ENCODE measurements at places on chromosomes 2 and 18. TPM values are rescaled to one million over a fixed set of nuclear protein-coding genes. Genes with fewer than 3 reads are reported as not detected.

TTC21B gene
- 9.0 TPM for total RNA-seq

ACTR3 gene
- 272 TPM for total RNA-seq

DCDC2C gene
- total RNA-seq: not detected

ALKAL2 gene
- total RNA-seq: not detected

STARD7 gene
- 134 TPM for total RNA-seq

PLEKHA3 gene
- total RNA-seq: 17.0 TPM

ITGB6 gene
- 1.6 TPM for total RNA-seq

ACMSD gene
- total RNA-seq: not detected

DNA sequence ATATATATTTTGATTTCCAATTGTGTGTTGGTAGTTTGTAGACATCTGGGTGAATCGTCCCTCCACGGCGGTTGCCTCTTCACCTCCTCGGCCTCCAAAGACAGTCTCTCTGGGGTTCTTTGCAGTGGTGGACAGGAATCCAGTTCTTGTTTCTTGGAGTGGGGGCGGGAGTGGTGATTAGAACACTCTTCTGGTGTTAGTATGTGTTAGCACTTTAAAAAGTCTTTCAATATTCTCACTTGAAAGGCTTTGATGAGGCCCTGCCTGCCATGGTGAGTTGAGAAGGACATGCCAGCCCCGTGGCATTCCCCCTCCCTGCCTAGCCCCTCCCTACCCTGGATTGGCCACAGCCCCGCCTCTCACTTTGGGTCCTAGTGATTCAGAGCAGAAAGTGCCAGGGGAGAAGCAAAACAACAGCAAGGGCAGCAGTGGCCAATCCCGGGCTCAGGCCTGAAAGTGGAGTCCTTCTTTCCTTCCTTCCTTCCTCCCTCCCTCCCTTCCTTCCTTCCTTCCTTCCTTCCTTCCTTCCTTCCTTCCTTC lies 316.8 kb upstream of the HS6ST1 start:
- no peak for DNase-seq

DNA sequence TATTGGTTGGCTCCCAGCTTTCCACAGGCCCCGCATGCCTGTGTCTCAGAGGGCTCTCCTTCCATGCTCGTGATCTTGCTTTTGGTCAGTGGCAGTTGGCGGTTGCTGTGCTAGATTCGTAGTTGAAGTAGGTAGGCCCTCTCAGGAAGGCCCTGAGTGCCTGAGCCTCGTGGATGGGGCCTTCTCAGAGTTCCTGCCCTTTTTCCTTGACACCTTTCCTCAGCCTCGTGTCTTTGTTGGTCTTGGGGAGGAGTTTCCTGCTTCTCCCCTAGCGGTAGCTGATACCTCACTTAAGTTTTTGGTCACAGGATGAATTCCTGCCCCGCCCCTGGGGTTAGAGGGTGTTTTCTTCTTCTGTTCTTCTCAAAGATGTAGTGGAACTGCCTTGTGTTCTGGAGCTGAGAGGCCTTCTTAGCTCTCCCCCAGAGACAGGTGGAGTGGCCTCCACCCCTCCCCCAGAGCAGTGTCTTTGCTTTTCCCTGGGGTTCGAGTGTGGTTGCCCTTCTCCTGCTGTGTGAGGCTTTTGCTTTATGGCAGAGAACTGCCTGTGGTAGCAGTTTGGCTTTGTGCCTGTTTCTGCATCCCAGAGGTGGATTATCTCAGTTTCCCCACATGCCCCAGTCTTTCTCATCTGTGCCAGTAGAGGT lies 94.8 kb downstream of the ZNF407 start:
- no peak for DNase-seq

DNA sequence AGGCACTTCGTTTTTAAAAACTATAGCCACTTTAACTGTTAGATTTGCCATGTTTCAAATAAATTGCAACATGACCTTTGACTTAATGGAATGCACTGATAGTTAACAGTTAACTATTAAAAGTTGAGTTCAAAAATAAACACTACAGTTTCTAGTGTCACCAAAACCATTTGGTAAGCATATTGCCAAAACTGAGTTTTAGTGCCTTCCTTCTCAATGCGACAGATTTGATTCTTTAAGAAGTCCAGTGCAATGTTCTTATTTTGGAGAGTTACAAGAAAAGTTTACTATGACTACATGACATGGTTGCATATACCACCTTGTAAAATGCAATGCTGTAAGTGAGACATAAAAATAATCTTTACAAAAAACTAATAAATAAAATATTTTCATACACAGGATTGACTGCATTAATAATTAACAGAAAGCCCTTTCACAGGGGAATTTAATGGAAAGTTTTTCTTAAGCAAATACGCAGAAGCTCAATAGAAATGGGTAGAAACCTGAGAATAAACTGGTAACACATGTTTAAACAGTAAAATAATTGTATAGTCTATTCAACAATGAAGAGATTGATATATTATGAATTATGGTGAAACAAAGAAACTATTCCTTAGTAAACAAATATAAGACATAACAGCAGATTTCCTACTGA lies 53.8 kb downstream of the GRB14 start:
- no peak for DNase-seq

DNA sequence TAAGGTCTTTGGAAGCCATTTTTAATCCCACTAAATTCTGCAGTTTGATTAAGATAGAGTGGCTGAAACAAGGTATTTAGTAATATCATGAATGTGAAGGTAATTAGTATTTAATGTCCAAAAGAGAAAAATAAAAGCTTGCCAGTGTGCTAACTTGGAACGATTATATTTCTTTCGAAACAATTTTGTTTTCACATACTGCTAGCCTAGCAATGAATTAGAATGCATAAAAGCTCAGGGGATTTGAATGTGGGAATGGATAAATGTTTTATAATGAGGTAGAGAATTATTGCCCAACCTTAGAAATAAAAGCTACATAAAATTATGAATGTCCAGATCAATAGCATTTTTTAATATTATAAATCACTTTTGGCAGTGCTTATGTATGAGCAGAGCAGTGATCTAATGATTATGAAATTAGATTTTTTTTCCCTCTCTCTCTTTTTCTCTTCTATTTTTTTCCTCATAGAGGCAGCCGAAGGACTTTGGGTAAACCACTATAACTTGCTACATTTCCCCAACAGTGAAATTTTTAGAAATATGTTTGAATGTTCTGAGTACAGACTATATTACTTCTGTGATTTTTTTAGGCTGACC lies 75.5 kb downstream of the PLCL1 start:
- DNase-seq: no peak

DNA sequence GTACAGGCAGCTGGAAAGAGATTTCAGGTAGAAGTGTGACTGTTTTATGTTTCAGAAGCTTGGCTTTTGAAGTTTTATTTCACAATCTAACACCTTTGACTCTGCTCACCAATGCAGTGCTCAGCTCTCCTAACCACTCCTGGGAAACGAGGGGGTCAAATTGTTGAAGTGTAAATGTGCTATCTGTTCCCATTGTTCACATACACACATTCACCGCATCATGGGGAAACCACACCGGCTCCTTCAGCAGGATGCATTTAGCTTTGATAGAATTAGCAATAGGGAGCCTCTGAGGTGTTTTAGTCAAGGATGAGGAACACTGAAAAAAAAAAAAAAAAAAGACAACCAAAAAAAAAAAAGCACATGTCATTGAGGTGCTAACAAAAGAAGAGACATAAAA lies 13.4 kb upstream of the DLGAP1 start:
- DNase-seq: no peak

DNA sequence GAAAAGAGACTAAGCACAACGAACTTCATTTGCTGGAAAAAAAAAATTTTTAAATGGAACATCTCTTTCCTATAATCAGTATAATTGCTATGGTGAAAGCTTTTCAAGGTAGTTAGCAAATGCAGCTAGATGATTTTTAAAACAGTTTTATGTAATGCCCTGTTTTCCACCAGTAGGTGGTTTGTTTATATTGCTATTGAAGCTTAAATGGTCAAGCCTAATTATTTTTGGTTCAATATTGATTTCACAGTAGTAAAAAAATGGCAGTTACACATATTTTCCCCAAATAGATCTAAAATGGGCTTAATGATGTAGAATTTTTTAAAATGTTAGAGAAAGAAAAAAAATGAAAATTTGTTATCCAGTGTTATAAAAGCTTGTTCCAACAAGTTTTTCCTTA lies 70.2 kb downstream of the CDH19 start:
- DNase-seq: no peak

DNA sequence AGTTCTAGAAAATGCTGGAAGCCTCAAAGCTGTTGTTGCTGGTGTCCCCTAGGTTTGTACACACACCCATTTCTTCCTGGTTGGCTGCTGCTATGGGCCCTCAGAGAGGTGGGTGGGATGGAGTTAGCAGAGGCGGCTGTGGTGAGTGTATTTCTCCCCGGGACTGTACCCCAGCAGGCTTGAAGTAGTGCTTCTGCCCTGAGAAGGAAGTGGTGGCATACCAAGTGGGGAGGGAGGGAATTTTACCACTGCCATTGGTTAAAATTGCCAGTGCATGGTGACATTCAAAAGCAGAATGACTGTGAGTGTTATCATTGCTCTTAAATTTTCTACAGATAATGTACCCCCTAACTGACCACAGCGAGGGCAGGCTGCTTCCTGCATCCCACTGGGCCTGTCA lies 125.6 kb upstream of the CAPN13 start:
- no peak for DNase-seq

DNA sequence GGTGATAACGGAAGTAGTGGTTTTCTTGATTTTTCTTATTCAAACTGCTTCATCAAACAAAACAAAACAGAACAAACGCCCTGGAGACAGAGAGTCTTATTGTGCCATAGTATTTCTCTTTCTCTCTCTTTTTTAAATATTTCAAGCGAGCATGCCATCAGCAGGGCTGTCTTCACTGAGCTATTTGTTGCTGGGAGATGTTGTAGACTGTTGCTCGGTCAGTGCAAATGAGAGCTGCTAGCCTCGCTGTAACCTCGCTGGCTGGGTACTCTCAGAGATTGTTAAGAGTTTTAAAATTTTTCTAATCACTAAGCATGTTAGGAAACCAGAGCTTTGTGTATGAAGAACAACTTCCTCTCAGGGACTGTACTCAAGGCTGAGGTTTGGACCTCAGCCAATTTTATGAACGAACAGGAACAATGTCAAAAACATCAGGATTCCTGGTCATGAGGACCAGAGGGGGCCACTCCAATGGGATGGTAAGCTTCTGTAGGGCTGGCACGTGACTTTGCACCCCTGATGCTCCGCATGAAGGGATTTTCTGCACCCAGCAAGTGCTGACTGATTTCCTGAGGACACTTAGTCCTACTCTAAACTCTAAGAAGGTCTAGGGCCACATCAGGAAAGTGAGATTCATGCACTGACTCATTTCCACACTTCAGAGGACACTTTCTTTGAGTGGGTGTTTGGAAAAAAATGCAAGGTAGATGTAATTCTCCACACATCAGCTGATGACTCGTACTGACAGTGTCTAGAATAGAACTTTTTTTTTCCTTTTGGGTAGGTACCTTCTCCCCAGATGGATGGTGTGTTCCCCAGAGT lies 59.8 kb upstream of the IL1R1 start:
- DNase-seq: peak; percentile 84

GRCh38 chr2:16434393-16434792 lies 231.2 kb downstream of the CYRIA start:
- DNase-seq: no peak

DNA sequence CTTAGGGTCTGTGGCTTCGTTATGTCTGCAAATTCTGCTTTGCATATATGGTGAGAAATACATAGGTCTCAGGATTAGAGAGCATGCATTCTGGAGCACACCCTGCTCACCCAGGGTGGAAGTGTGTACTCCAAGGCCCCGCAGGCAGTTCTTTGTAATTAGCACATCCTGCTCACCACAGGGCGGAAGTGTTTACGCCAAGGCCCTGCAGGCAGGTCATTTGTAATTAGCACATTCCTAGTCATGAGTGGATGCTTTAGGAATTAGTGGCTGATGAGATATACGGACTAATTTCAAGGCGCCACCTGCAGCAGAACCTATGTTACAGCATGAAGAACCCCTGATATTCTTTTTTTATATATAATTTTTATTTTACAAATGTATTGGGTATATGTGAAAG lies 4.2 kb downstream of the ALLC start:
- DNase-seq: no peak

DNA sequence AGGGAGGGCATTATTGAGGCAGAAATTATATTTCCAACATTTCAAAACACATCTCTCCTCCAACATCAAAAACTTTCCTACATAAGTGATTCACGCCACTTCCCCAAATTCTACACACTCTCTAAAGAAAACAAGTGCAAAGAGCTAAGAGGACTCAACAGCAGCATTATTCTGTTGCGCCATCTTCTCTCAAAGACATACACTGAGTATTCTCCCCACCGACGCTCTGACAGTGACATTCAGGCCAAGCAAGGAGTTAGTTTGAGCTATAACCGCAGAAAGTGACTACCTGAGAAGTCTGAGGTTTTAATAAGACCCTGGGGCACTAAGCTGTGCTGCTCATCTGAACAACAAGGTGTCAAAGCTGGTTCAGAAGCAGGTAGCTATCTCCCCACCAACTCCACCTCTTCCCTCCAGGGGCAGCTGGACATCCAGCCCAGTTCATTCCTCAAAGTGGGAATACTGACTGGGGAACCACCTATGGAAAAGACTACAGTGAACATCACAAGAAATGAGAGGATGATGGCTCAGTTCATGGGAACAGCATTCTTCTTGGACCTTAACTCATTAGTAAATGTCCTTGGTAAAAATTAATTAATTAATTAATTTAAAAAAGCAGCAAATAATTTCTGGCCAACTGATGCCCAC lies 309.5 kb upstream of the CCDC68 start:
- DNase-seq: no peak

- DNase-seq: no peak
Observed at GRCh38 chr2:32770360-32770759, 142.5 kb downstream of the TTC27 start.

GRCh38 chr2:54691445-54692135 lies 31.9 kb upstream of the EML6 start:
- no peak for DNase-seq

DNA sequence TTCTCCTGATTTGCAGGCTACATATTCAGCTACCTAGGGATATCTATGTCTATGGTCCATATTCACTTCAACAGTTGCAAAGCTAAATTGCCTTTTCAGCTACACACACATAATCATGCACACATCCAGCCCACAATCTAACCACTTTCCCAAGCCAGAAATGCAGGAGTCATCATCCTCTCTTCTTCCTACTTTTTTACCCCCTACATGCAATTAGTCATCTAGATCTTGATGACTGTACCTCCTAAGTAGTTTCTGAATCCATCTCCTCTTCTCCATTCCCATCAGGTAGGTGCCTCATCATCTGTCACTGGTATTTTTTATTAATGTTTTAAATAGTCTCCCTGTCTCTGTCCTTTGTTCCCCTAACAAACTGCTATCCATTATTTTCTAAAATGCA lies 23.7 kb upstream of the SPRED2 start:
- peak; percentile 91 for DNase-seq

DNA sequence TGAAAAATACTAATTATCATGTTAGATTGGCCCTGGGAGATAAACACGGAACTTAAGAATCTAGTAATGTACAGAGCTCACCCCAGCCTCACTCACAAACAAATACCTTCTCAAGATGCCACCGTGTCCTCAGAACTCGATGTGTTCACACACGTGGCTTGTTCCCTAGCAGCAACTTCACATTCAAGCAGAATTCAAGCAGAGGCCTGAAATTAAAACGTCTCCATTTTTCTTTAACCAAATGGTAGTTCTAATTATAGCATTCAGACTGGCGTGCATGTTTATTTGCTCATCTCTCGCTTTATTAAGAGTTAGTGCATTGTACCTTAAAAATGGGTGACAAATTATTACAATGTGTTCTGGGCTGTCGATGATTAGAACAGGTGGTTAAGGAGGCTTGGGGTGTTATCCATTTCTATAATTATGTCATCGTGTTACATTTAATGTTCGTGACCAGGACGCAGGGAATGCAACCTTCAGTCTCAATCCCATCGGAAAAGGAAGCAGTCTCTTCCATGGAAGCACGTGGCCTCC lies 57.3 kb upstream of the SLC66A3 start:
- no peak for DNase-seq

GRCh38 chr2:175628243-175628642 lies 373.8 kb downstream of the LNPK start:
- DNase-seq: no peak

All from M059J (cell line).